ENCODE measurements at places on chromosomes 4 and X.

DNA sequence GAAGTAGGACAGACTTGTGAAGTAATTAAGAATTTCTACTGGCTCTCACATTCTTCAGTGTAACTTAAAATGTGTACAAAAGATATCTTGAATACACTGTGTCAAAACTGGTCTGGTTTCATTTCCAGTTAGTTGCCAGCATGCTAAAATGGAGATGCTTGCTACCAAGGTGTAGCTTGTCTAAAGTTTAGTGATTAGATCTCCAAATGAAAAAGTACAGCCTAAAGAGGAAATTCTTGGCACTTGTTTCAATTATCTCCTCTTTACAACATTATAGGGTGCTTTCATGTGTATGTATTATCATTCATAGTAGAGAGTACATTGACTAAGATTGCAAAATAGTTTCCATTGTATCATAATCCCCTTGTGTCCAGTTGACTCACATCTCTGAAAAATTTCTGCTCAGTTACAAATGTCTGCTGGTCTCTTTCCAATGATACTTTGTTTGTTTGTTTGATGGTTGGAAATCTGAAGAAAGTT lies 97.3 kb upstream of the SPRY1 start:
- no peak for DNase-seq

DNA sequence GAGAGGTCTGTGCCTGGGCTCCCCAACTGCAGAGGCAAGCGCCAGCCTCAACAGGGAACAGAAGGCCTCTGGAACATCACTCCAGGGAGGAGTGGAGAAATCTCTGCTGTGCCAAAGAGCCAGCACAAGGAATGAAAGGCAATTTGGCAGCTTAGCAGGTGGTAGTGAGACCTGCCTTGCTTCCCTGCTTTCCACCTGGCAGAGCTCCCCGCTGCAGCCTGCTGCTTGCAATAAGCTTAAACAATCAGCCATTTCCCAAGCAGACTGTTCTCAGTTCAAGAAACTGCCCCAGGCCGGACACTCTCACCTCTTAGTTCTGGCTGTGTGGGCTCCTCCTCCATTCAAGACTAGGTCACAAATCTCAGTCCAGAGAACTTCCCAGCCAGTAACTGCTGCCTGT lies 370.6 kb downstream of the MAGEB5 start:
- DNase-seq: peak; percentile 11

DNA sequence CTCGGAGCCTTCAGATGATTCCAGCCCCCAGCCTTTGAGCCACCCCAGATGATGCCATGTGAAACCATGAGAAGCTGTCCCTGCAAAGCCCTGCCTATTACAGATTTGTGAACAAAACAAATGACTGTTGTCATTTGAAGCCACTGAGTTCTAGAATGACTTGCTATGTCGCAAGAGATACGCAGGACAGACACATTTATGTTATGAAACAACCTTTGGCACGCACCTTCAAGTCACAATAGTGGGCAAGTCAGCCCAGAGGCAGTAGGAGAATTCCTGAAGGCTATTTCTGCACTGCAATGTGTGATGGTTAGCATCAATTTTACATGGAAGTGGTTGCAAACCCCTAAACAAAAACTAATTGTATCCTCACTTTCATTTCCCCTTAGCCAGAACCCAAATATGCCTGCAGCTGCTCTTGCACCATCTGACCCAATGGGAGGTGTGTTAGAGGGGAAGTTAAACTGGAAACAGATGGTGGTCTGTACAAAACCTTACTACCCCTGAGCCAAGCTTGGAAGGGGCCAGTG lies 174.4 kb upstream of the ATP6AP2 start:
- no peak for DNase-seq

GRCh38 chr4:94976371-94977011 lies 218.7 kb downstream of the BMPR1B start:
- no peak for DNase-seq

- DNase-seq: no peak
Observed at GRCh38 chr4:153260132-153260531, 55.9 kb downstream of the TRIM2 start.

DNA sequence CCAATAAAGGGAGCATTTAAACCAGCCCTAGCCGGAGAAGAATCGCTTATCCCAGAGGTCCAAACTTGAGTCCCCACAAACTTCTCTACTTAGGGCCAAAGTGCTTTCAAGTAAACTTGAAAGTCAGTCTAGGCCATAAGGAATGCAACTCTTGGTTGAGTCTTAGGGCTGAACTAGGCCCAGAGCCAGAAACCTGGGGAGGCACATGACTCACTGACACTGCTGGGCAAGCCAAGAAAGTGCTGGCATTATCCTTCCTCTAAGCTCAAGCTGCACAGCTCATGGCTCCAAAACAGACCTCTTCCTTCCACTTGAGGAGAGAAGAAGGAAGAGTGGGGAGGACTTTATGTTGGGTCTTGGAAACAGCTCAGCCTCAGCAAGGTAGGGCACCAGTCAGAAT lies 1257.3 kb upstream of the DIAPH2 start:
- DNase-seq: no peak

DNA sequence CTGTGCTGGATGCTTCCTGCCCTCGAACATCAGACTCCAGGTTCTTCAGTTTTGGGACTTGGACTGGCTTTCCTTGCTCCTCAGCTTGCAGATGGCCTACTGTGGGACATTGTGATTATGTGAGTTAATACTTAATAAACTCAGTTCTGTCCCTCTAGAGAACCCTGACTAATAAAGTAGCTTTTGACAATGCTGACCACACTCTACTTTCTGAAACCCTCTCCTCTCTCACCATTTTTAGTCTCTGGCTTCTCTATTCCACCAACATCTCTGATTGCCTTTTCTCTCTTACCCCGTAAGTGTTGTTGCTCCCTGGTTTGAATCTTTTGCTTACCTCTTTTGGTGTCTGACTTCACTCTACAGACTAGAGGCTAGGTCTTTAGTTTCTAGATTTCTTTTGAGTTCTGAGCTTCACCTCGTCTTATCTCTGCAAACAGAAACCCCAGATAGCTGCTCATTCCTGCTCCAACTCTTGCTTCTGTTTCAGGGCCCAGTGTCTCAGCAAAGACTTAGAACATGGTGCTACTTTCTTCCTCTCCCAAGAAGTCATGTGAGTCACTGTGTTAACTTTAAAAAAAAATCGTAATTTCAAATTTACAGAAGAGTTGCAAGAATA lies 11.4 kb downstream of the TMSB4X start:
- no peak for DNase-seq

- no peak for DNase-seq
Observed at GRCh38 chr4:139530833-139531427, 25.1 kb downstream of the SETD7 start.
